ENCODE measurements at places on chromosomes 4 and X. TPM values are rescaled to one million over a fixed set of nuclear protein-coding genes. Genes with fewer than 3 reads are reported as not detected.

Gene USP51
- total RNA-seq = 4.3 TPM

Gene RTL9
- total RNA-seq = 0.51 TPM

Gene STIM2
- total RNA-seq = 11.1 TPM

Gene ZNF711
- 1.3 TPM for total RNA-seq

Gene ADH1A
- not detected for total RNA-seq

Gene FAM114A1
- total RNA-seq = 173 TPM

Gene DCAF4L1
- total RNA-seq = not detected

Gene SSX3
- total RNA-seq = not detected

Gene DCTD
- total RNA-seq = 77.5 TPM

Gene PTPN13
- 12.6 TPM for total RNA-seq

Gene GSX2
- total RNA-seq = not detected

Gene PF4V1
- not detected for total RNA-seq

Gene RASSF6
- not detected for total RNA-seq

Gene MAGEB5
- total RNA-seq = not detected

Gene SHISA3
- 3.7 TPM for total RNA-seq

Gene NSD2
- total RNA-seq = 12.3 TPM

Gene ABCB7
- 33.6 TPM for total RNA-seq

Gene ADH1C
- total RNA-seq = 10.9 TPM

Gene SLC25A31
- total RNA-seq = not detected

Gene HDAC8
- total RNA-seq = 17.5 TPM

Gene EOLA1
- 11.1 TPM for total RNA-seq

Gene SYTL4
- total RNA-seq = 3.1 TPM

Gene CETN2
- total RNA-seq = 36.5 TPM

Gene TBC1D1
- total RNA-seq = 39.5 TPM

Gene RHOXF2B
- total RNA-seq = not detected

Gene BCORL1
- 3.9 TPM for total RNA-seq

Gene SRPX
- 708 TPM for total RNA-seq

Gene COL4A6
- total RNA-seq = 1.3 TPM

Gene CENPI
- total RNA-seq = 2.2 TPM
